GM12891 (cell line): ENCODE measurements at places on chromosomes 4 and X.

DNA sequence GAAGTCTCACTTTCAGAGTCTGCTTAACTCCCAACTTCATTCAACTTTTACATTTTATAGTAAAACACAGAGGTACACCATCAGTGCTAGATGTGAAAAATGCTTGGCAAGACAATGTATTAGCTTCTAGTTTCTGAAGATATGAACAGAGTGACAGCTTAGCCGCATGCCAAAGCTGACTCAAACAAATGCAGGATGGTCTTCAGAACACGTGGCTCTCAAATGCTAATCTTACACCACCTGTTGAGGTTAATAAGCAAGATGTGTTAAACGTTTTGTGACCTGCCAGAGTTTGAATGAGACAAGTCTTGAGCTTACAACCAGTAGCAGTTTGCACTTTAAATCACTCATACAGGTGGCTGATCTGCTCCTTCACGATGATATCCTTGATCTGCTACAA lies 18.9 kb upstream of the GPM6B start:
- DNase-seq: no peak

- DNase-seq: no peak
These were observed 250.1 kb downstream of the SNCA start for GRCh38 chr4:89586864-89587263.

- no peak for DNase-seq
These were observed 12.1 kb upstream of the TAPT1 start for GRCh38 chr4:16238327-16238726.

DNA sequence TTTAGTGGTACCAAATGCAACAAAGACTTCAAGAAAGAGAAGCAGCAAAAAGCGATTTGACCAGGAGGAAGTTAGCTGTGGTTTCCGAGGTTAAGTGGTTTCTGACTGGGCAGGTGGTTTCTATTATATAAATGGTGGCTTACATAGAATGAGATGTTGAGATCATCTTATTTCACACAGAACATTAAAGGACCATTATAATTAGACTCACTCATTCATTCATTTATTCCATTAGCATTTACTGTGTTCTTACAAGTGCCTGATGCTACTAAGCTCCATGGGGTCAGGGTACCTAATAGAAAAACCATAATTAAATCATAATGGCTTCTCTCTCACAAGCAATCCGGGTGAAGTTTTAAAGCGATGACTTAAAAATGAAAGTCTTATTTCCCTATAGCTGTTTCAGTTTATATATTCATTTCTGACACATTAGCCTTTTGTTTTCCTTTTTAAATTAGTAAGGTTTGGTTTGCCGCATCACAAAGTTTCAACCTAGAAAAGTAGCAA lies 10.6 kb downstream of the TSPAN6 start:
- DNase-seq: no peak

- DNase-seq: no peak
These were observed 64.4 kb downstream of the EIF4E start for GRCh38 chr4:98864560-98864959.

DNA sequence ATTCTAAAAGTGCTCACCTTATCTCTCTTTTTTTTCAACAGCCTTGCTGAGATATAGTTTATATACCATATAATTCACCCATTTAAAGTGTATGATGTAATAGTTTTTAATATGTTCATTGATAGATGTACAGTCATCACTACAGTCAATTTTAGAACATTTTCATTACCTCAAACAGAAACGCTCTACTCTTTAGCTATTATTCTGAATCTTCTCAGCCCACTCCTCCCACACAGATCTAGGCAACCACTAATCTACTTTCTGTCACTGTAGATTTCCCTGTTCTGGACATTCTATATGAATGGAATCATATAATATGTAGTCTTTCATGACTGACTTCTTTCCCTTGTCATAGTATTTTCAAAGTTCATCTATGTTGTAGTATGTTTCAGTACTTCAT lies 22.6 kb downstream of the MND1 start:
- no peak for DNase-seq
